ENCODE measurements at places on chromosomes 4 and X.

DNA sequence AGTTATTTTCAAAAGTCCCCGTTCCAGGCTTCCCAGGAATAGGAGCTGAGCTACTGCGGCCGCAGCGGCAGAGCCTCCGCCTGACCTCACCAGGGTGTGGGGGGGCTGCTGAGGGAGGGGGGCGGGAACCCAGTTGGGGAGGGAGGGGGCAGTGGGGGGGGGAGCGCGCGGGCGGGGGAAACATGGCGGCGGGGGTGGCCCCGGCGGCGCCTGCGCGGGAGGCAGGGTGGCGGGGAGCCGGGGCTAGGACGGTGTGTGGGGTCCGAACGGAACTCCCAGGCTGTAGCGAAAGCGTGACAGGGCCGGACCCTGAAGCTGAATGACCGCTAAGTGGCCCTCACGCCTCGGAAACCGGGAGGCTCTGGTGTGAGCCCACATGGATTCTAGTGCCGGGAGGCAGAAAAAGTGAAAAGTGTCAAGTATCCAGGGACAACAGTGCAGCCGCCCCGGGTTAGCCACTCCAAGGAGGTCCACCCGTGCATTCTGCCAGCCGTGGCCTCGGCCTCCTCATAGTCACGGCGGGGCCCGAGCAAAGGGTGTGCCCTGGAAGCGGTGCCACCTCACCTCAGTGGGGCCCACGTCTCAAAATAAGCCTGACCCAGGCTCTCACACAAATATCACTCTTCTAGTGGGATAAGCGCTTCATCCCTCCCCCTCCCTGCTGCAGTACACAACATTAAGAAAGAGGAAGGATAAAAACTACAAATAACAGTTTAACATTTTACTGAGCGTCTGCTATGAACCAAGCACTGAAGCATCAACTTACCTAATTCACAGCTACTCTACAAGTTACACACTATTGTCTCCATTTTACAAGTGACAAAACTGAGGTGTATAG, at the start of gene KLHL13:
Gene KLHL13 (minus strand): TSS at position 98 of the 838 bp plus-strand sequence. CDS start 88,337 bp downstream, outside the sequence.
- DNase-seq = no peak

GRCh38 chr4:112513971-112514646, 1.9 kb downstream of the NEUROG2 start:
- no peak for DNase-seq

GRCh38 chr4:5096261-5096660, 45.0 kb downstream of the STK32B start:
- no peak for DNase-seq

DNA sequence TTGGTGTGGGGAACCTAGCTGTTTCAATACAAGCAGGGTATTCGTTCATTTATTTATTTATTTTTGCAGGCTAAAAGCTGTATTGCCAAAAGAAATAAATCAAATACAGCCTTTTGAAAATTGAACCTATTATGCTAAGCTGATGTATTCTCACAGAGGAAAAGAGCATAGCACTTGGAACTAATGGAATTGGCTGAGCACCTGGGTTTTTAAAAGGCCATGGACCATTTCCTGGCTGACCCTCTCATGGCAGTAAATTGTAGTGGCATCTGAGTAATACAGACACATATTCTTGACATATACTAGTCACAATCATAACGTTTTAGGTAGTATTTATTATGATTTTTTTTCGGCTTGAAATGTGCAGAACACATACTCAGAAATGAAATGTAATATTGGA, 71.8 kb upstream of the ALG13 start:
- DNase-seq = no peak

- no peak for DNase-seq
Measured at GRCh38 chr4:107131295-107131694, 95.2 kb upstream of the DKK2 start.
